ENCODE measurements at places on chromosomes 6 and 20.

GRCh38 chr6:15675536-15676220, 12.8 kb upstream of the DTNBP1 start:
- no peak for DNase-seq

DNA sequence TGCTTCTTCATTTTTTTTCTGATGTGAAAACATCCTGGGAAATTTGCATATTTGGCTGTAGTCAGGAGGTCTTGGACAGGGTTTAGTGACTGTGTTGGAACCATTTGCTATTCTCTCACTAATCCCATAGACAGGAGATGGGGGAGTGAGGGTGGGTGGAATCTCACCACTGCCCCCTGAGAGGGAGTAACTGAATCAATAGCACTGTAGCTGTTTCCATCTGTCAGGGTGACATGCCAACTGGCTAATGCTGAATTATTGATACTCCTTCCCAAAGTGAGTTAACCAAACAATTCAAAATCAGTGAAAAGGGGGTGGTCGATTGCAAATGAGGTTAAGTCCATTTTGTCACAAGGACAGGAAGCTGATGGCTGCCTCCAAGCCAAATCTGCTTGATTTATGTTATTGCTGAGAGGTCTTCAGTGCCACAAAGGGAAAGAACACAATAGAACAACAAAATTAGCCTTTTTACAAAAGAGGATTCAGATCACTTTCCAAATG, 55.1 kb upstream of the B3GAT2 start:
- no peak for DNase-seq

- no peak for DNase-seq
Observed at GRCh38 chr6:151390851-151391470, 398 bp downstream of the ZBTB2 start.

- no peak for DNase-seq
Observed at GRCh38 chr6:168171673-168172353, 92.8 kb upstream of the FRMD1 start.

- no peak for DNase-seq
Observed at GRCh38 chr20:60845146-60845545, 406.9 kb upstream of the CDH4 start.

DNA sequence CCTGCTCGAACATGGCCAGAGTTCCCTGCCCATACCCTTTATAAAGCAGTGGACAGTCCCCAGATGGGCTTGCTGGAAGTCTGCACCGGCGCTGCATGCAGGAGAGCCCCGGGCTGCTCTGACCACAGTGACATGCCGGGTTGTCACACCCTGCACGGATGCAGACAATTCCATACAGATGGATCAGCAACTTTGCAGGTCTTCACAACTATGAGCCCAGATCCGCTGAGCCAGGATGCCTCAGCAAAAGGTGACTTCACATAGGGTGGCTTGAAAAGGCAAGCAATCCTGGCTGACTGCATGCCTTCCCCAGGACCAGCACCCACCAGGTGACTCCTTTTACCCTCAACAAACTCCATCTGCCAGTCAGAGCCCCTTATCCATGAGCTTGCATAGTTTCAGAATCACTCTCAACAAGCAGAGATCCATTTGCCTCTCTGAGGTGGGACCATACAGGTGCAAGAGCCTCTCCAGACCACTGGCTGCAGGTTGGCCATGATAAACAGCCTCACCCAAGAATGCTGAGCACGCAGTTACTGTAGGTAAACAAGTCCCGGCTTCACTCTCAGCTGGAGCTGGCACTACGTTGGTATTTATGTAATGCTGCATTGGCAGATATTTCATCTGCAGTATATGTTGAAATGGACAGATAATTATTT, 183.0 kb upstream of the QKI start:
- no peak for DNase-seq

DNA sequence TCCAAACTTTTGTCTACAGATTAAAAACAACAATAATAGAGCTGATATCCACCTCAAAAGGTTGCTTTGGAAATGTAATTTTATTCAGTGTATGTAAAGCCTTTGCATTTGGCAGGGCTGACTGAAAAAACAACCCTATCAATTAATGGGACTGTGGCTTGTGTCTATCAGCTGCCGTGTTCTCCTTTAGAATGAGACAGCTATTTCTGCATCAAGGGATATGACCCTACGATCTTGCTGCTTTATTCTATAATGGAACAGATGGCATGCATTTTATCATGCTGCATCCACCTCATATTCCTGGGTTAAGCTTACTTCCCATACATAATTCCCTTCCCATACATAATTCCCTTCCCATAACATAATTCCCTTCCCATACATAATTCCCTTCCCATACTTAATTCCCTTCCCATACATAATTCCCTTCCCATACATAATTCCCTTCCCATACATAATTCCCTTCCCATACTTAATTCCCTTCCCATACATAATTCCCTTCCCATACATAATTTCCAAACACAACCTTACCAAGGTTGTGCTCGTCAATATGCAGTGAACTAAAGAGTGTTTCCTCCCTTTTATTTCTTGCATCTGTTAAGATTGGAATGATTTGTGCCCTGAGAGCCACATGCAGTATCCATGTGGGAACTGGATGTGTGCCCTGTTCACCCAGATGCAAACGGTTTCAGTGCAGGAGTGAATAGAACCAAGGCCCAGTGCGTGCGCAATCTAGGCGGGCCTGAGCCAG, 26.8 kb downstream of the SERPINB6 start:
- no peak for DNase-seq

GRCh38 chr6:112335736-112336135, 11.4 kb upstream of the RFPL4B start:
- no peak for DNase-seq

Measured in non-pigmented ciliary epithelial cell (primary cell).